ENCODE measurements at places on chromosomes 12 and 14. TPM values are rescaled to one million over a fixed set of nuclear protein-coding genes. Genes with fewer than 3 reads are reported as not detected.
A peak's percentile ranks its signal among the peaks of the same experiment; 100 is the strongest.

DNA sequence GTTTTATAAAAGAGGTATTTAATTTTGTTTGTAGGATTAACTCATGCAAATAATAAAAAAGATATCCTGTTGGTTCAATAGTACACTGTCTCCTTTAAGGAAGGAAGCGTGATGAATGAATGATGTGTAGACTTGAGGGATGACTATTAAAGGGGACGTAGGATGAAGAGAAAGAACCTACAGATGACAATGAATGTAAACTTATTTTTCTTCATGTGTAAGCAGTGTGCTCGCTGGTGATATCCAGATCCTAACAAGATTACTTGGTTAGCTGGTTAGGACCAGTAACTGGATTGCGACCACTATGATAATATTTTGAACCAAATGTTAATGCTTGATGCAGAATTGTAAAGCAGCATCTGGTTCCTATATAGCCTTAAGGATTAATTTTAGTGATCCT is 2.6 kb downstream of the ARF6 start:
- no peak for DNase-seq

GRCh38 chr12:76156726-76157125 is 72.2 kb upstream of the NAP1L1 start:
- DNase-seq: no peak

DNA sequence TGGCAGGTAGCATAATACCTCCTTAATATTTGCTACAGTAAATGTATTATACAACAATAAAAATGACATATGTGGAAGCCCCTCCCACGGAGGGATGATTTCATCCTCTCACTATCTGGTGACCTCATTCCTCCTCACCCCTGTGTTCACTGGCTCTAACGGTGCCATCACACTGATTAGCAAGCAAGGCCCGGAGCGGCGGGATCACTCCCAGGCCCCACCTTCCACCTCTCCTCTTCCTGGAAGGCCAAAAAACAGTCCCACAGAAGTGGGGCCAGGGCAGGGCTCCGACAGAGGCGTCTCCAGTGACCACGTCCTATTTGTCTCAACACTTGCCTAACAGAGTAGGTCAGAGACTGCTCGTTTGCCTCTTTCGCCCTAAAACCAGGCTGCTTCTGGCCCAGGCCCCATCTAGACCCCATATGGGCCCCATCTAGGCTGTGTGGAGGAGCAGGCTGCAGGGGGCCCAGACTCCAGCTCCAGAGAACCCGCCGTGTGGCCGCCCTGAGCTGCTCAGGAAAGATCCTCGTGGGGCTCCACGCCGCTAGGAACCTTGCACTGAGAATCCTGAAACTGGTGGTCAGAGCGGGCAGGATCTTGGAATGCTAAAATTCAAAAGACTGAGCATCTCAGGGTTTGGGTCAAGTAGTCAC is 3.7 kb downstream of the SELPLG start:
- DNase-seq: peak; percentile 84

- no peak for DNase-seq
These were observed 793.3 kb downstream of the DIO2 start for GRCh38 chr14:79417961-79418360.

GRCh38 chr14:66782853-66783252 is 274.9 kb downstream of the GPHN start:
- no peak for DNase-seq

DNA sequence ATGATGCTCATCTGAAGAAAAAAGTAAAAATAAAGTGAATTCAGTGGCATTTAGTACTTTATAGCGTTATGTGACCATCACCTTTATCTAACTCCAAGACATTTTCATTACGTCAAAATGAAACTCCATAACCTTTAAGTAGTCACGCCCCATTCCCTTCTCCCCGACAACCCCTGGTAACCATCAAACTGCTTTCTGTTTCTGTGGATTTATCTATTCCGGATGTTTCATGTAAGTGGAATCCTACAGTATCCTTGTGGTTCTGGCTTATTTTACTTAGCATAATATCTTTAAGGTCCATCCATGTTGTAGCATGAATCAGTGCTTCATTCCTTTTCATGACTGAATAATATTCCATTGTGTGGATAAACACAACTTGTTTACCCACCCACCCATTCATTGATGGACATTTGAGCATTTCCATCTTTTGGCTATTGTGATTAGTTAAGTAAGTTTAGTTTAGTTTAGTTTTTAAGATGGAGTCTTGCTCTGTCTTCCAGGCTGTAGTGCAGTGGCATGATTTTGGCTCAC is 18.5 kb upstream of the MAP1LC3B2 start:
- DNase-seq: no peak

- DNase-seq: peak; percentile 39
These were observed 31.0 kb upstream of the GALNT9 start for GRCh38 chr12:132360410-132360809.

GRCh38 chr14:97213720-97214119 is 416.5 kb downstream of the VRK1 start:
- DNase-seq: no peak

GRCh38 chr12:130362060-130362459 is 24.4 kb downstream of the PIWIL1 start:
- DNase-seq: no peak

GRCh38 chr12:54251667-54252284 is 28.1 kb downstream of the CBX5 start:
- DNase-seq: no peak

- no peak for DNase-seq
These were observed 45.4 kb downstream of the RFLNA start for GRCh38 chr12:124340080-124340900.

DNA sequence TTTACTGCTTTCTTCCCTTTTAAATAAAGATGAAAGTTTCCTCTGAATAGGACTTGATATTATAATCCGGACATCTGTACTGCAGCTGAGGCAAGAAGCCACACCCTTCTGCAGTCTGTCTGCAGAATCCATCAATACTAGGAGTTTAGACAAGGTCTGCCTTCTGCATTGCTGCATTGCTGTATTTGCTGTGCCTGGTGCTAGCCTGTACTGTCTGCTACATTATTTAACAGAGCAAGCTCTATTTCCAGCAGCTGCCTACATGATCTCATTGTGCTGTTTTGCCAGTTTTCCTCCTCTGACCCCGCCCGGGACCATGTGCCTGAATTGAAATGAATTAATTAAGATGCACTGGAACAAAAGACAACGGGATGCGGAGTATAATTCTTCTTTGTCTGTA is 1.7 kb downstream of the TUBA1A start:
- DNase-seq: no peak

GRCh38 chr12:49748306-49748705 is 6.9 kb downstream of the TMBIM6 start:
- no peak for DNase-seq

GRCh38 chr14:49249022-49249421 is 337.2 kb downstream of the RPS29 start:
- DNase-seq: no peak

GRCh38 chr14:105139831-105140239 is 28.7 kb downstream of the JAG2 start:
- DNase-seq: peak; percentile 54

- DNase-seq: no peak
These were observed 5.1 kb upstream of the CNIH1 start for GRCh38 chr14:54446161-54446693.

DNA sequence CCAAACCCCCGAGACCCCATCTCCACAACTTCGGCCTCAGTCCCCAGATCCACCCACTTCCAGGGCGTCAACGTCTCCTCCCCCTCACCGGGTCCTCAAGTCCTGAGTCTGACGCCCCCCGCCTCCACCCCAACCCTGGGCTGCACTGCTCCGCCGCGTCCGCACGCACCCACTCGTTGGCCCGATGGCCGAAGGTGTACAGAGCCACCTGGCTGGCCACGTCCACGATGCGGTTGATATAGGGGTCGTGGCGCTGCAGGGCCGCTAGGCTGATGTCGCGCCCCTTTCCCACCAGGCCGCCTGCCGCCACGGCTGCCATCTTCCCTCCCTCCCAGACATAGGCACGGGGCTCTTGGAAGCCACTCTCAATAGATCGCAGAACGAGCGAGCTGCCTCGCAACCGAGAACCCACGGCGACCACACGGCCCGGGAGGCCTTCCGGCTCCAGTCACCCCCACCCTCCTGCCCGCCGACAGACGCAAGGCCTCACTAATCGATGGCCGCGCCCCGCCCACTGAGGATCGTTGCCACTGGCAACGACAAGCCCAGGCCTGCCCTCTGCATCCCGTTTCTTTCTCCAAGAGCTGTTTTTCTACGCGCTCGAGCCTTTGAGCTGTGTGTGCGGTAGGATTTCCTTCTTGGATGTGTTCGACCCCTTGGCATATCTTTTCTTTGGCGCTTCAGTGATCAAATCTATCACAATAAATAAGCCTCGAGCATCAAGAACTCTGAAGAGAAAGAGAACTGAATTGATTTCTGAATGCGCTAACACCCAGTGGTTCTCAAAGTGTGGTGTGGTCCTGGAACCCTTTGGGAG is at the start of gene DCP1B:
DCP1B (minus strand) TSS at position 345 of the 817 bp plus-strand sequence; CDS start at position 319, 26 bp downstream.
- peak; percentile 99 for DNase-seq

DNA sequence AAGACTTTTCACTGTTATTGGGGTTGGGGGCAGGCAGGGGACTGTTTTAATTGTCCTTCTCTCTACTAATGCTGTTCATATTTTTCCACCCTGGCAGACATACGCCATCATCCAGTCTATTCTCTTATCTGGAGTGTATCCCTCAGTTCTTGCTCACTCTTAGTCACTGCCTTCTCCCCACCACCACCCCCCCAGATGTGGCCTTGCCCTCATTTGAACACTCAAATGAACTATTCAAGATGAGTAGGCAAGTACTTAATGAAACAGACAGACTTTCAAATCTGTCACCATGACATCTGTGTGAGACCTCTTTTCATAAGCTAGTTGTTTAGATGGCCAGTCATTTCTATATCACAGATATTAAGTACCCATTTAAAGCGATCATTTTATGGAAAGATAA is 10.1 kb downstream of the NUDT4 start:
- no peak for DNase-seq

GRCh38 chr12:104736307-104736706 is 221.8 kb downstream of the SLC41A2 start:
- no peak for DNase-seq

- DNase-seq: no peak
These were observed 109.0 kb upstream of the AMIGO2 start for GRCh38 chr12:47188576-47189441.

DNA sequence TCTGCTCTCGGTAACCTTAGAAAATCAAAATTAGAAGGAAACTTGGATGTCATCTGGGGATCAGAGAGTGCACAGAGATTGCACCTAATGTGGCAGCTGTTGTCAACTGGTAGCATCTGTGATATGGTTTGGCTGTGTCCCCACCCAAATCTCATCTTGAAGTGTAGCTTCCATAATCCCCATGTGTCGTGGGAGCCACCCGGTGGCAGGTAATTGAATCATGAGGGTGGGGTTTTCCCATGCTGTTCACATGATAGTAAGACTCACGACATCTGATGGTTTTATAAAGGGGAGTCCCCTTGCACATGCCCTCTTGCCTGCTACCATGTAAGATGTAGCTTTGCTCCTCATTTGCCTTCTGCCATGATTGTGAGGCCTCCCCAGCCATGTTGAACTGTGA is 127.7 kb upstream of the SRRM4 start:
- DNase-seq: no peak

GRCh38 chr12:50453872-50454271 is 50.9 kb upstream of the DIP2B start:
- no peak for DNase-seq

DNA sequence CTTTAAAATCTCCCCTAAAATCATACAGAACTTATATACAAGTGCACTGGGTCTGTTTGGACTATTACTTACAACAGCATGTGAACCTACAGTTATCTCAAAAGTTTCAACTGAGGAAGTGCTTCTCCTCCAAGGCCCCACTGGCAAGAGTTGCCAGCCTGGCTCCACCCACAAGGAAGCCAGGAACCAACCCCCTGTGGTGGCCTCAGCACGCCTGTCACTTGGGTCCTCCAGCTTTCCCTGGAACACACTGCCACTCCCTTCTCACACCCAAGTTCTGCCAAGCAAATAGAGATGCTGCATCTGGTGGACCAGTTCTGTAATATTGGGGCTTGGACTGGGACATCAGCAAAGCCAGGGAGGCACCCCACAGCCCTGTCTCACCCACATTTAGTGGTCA is 115.4 kb downstream of the GCH1 start:
- DNase-seq: no peak

GRCh38 chr12:14618983-14619382 is 51.3 kb upstream of the PLBD1 start:
- DNase-seq: no peak

Gene GRIP1
- 3.4 TPM for total RNA-seq

Gene KRT72
- not detected for total RNA-seq

Gene DCN
- total RNA-seq: 863 TPM

Gene ATG2B
- total RNA-seq: 36.7 TPM

Gene NPFF
- not detected for total RNA-seq

Gene RAB2B
- total RNA-seq: 30.5 TPM

Gene ASB2
- total RNA-seq: 57.0 TPM

All from aorta (tissue), 5 donors.